ENCODE measurements at places on chromosomes 7 and 10. TPM values are rescaled to one million over a fixed set of nuclear protein-coding genes. Genes with fewer than 3 reads are reported as not detected.

DNA sequence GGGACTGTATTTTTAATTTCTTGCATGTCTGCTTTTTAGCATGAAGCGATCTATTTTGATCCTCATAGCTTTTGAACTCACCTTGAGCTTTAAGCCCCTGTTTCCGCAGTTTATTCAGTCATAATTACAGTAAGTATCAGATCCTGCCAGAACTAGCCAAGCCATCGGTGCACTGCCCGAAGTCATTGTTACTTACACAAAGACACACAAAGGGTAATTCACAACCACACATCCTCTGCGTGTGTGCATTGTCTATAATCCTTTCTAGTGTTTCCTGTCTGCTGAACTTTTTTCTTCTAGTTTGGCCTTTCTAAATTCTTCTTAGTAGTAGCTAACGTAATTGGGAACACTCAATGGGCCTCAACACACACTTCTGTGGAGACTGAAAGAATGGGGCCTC is 133.0 kb downstream of the SFMBT2 start:
- no peak for DNase-seq

MALRD1 gene
- not detected for total RNA-seq

MBL2 gene
- not detected for total RNA-seq

CUTC gene
- 51.7 TPM for total RNA-seq

CLEC2L gene
- total RNA-seq: not detected

DNA sequence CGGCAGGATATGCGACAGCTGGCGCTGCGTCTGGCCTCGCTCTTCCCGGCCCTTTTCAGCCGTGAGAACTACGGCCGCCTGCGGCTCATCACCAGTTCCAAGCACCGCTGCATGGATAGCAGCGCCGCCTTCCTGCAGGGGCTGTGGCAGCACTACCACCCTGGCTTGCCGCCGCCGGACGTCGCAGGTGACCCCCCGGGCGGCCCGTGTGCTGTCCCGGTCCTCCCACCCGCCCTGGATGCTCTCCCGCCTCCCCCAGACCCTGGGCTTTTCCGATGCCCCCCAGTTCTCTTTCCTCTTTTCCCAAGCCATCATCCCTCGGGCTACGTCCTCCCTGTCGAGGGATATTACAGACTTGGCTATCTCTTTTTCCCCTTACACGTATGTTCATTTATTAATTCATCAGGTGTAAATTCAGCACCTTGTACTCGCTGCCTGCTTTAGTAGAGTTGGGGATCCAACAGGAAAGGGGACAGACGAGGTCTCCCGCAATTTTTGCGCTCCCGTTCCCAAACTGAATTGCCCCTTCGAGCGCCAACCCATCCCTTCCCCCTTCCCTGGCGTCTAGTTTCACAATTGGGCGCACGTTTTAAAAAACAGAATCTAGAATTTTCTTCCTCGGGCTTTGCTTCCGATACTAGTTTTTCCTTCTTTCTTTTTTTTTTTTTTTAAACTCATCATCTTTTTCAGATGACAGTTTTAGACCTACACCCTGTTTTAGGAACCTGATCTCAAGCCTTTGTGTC is 846 bp downstream of the MINPP1 start:
- peak; percentile 55 for DNase-seq

GRCh38 chr10:48931188-48931587 is 8.5 kb downstream of the LRRC18 start:
- DNase-seq: no peak

- no peak for DNase-seq
These were observed 85.6 kb downstream of the RNF216 start for GRCh38 chr7:5695727-5696345.

GRCh38 chr10:29030900-29031299 is 258.0 kb upstream of the LYZL1 start:
- DNase-seq: no peak

All from NCI-H460 (cell line).